Left forelimb (tissue), 1 donor: ENCODE measurements at places on chromosomes 7 and 10.

DNA sequence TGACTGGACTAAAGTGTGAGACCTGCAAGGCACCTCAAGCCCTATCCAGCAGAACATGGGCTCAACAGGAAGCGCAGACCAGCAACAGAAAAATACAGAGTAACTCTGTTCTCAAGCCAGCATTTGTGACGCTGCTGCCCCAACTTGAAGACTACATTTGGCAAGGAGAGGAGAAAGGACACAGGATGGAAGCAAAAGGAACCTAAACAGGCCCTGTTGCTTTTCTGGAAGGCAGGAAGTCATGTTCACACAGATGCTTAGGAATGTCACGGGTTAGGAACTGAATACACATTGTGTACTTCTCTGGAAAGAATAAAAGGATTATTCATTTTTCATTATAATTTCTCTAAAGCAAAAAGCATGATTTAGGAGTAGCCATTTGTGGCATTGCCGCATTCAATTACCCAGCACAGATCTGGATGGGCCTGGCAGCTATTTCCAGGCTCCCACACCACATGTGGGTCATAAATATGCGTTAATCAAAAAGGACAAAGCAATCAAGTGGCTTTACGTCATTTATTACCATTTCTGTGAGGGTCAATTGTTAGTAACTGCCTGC, 19.8 kb upstream of the TOMM7 start:
- no peak for DNase-seq

DNA sequence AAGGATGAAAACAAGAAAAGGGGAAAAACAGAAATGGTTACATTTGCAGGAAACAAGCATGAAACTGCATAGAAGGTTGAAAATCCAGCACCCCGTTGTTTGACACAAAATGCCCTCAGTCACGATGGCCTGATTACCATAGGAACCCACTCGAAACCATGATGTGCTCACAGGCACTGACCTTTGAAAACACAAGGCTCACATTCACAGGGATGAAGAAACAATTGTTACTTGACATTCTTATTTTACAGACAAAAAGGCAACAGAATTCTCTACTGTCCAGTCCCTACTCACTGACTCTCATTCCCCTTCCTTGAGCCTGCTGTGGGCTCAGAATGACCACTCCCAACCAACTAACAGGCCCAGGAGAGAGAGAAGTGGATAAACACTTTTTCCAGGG, 131.4 kb upstream of the PDLIM1 start:
- DNase-seq = no peak

DNA sequence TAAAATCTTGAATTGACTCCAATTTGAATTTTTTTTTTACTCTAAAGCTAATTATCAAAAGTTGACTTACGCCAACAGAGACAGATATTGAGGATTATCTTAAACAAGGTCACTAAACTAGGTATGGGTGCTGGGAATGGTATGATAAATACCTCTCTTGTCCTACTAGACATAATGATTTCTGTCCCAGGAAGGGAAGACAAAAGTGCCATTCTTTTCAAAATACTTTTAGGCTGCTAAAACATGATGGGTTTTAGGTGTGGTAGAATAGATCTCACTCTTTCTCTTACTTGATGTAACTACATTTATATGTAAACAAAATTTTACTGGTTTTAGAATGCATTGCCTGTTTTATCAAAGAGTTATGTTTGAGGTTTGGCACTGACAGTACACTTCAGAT, 15.1 kb downstream of the TMEM60 start:
- no peak for DNase-seq

DNA sequence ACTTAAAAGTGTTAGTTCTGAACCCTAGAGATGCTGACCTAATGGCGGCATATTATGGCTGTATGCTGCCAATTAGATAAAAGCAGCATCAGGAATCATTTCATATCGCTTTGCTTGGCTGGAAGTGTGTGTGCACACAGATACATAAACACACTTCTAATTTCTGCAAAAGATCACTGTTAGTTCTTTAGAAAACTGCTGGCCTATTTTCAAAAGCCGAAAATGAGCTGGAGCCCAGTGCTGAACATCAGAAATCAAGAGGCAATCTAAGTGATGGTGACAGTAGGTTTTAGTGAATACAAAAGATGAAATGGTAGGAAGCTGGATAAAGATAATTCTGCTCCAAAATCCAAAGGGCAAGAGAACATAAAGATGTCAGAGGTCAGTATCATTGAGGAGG, 745.8 kb upstream of the LRRTM3 start:
- no peak for DNase-seq

- DNase-seq = no peak
Measured at GRCh38 chr10:103184615-103185014, 8.5 kb downstream of the NT5C2 start.

- no peak for DNase-seq
Measured at GRCh38 chr7:152872061-152872744, 112.7 kb downstream of the ACTR3B start.

DNA sequence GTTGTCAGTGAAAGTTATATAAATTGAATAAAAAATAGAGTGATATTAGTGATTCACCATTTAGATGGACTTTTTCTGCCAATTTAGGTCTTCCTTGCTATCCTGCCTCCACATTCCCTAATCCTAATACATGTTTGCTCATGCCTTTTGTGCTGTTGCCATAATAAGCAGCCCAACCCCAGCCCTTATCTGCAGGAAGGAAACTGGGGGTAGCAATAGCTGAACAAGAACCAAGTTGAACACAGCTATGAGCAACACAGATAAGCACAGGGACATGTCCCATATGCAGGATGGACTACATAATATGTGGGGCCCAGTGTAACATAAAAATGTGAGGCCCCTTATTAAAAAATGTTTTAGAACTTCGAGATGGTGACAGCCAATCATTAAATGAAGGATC, 91.2 kb upstream of the AHR start:
- no peak for DNase-seq

- no peak for DNase-seq
Measured at GRCh38 chr7:70229242-70229641, 631.0 kb downstream of the AUTS2 start.

- DNase-seq = no peak
Measured at GRCh38 chr7:27992755-27993493, 187.7 kb downstream of the JAZF1 start.

GRCh38 chr7:7395785-7396184, 139.9 kb downstream of the COL28A1 start:
- DNase-seq = no peak

DNA sequence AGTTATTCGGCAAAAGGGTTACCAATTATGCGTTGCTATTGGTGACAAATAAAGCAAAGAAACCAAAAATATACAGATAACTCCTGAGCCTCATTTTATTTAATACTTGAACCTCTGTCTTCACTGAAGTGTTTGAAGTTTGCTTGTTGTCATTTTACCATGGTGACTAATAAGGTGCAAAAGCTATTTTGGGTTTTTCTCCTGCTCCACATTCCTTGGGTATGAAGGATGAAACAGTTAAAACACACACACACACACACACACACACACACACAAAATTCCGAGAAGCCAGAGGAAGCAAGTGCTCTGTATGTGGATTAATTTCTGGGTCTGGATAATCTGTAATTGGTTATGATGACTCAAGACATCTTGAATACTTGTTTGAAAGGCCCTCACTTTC, 246.5 kb downstream of the COBL start:
- DNase-seq = no peak

DNA sequence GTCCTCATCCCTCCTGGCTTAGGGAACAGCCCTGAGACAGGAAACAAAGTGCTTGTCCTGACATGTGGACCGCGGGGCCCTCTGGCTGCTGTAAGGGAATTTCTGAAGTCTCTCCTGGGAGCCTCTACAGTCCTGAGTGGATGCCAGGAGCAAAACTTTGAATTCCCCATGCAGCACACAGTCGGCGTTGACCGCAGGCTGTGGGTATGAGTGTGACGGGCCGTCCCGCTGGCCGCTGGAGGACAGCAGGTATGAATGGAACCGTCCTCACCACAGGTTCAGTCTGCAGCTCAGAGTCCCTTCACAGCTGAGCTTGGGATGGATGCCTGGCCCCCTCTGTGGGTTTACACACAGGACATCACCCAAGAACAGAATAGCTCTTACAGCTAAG, 94.9 kb downstream of the GPR26 start:
- DNase-seq = no peak

DNA sequence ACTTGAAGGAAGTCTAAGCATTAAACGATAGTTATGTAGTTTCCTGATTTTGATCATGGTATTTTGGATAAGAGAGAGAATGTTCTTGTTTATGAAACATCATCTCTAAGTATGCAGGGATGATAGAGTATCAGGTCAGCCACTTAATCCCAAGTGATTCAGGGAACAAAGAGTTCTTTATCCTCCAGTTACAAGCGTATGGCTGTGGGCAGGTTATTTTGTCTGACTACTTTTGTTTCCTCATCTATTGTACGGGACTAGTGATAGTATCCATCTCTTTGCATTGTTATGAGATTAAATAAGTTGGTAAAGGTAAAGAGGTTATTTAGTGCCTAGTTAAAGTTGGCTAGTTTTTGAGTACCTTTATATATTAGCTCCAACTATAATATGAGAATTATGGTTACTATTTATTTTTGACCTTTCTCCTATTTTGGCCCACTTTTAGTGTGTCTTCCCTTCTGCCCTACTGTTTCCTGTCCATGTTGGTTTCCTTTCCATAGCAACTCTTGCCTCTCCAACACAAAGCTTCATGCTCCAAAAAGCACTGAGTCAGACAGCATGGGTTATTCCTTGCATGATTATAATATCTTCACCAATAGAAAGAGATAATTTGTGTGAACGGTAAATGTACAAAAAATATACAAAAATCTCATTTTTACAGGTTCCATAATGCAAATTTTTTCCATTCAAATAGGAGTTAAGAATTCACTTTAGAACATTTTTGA, 65.4 kb downstream of the SP8 start:
- DNase-seq = no peak

GRCh38 chr10:110643653-110644597, at the start of gene RBM20:
Gene RBM20 (plus strand): TSS chr10:110644336. CDS start chr10:110644455, 119 bp downstream.
- DNase-seq = no peak

DNA sequence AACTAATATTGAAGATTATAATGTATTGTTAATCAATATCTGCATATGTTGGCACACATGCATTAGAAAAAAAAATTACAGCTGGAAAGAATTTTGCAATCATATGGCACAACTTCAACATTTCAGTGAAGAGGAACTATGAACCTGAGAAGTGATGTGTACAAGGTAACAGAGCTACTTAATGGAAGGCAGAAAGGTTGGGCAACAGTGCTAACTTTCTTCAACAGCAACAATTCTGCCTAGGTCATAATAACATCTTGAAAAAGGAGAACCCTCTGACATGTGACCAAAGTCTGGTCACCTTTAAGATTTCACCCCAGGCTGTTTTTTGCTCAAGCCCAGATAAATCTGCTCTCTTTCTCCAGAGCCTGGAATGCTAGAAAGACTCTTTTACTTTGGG, 47.9 kb upstream of the SKAP2 start:
- DNase-seq = no peak
